Inflammatory macrophage treated with lipopolysaccharide for 4 hours (primary cell): ENCODE measurements at places on chromosomes 7 and 10.

DNA sequence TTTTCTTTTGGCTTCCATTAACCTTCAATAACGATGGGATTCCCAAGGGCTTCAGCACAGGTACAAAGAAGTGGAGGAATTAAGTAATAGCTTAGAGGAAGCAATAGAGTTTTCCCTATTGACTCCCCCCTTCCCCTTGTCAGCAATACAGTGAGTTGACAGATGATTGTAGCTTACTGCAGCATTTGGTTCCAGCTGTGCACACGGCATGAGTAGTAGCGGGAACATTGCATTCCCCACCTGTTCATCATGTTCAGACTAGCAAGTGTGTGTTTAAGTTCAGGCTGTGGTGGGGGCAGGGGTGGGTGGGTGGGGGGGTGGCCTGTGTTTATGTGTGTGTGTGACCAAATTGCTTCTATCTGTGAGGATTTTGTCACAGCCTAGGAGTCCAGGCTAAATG, 4.6 kb upstream of the ADRA2A start:
- DNase-seq, result no peak

GRCh38 chr10:35463878-35464277, 127.6 kb downstream of the CCNY start:
- DNase-seq, result no peak

- no peak for DNase-seq
These were observed 32.4 kb downstream of the ANXA11 start for GRCh38 chr10:80172896-80173295.

DNA sequence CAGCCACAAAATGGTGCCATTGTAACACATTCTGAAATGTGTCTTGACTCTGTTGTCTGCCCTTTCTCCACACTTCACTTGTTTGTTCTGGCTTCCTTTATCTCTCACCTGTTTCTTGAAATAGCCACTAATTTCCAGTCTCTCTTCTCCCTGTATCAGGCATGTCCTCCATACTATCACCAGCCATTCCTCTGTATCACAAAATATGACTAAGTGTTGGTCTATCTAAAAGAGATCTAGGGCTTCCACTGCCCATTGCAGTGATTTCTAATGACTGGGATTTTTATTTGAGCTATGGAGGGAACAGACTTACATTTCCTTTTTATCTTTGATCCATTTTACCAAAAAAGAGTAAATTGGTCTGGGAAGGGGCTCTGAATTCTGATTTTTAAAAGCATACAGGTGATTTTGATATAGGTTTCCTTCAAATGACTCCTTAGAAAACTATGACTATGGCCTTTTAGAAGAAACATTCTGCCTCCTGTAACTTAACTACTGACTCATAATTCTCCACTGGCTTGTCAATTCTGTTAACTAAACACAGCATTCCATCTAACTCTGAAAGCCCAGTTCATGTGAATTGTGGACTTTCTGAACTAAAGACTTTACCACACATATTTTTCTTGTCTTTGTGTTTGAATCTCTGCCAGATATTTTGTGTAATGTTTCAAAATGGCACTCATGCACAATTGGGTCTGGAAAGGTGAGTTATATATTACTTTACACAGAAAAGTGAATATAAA, 1121.4 kb downstream of the XPNPEP1 start:
- no peak for DNase-seq

- peak; percentile 89 for DNase-seq
These were observed at the start of gene MAD1L1 for GRCh38 chr7:2232766-2233520. TSS of gene MAD1L1 (minus strand) at chr7:2232945. CDS start at chr7:2230133, 2,812 bp downstream.
